ENCODE measurements at places on chromosomes 12 and 14.

DNA sequence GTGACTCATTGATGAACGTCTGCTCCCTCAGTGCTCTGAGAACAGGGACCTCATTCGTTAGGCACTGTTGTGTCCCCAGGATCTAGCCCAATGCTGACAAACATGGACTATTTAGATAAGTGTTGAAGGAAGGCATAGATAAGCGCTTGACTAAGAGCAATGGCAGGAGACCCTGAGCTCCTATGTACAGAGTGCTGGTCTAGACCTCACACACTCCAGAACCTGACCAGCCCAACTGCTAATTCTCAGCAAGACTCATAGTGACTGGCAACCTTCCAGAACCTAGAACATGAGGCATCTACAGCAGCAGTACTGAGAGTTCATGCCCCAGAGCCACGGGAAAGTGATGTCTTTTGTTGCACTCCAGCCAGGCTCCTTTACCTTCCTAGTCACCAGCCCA, 69.2 kb downstream of the CRACR2A start:
- no peaks in the 10 kb centered on the region for H3K4me1 ChIP-seq
- no peak for DNase-seq
- H3K36me3 ChIP-seq: peaks cover 30% of the 10 kb centered on the region
- H3K27me3 ChIP-seq: no peaks in the 10 kb centered on the region
- H3K27ac ChIP-seq: no peak overlapping the region
- H3K4me3 ChIP-seq: no peak overlapping the region

DNA sequence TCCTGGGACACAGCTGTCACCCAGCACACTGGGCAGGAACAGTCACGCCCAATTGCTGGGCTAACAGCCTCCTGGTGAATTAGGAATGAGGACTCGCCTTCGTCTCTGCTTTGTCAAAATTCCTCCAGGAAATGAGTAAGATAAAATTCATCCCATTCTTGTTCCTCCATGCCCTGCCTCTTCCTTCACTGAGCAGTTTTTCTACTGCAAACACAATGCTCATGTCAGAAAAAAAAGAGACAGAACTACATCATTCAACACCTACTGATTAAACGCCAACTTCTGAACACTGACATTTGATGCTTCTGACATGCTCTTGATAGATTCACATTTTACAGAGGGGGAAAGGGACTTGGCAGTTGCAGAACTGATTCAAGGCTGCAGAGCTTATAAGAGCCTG, 37.5 kb upstream of the DTX1 start:
- no peaks in the 10 kb centered on the region for H3K4me1 ChIP-seq
- no peak overlapping the region for H3K27ac ChIP-seq
- H3K36me3 ChIP-seq: no peaks in the 10 kb centered on the region
- H3K4me3 ChIP-seq: no peak overlapping the region

- H3K36me3 ChIP-seq: 0 out of 2 replicates have a peak, but pooled peaks cover 4% of the 10 kb centered on the region
- DNase-seq: no peak
- H3K27me3 ChIP-seq: no peaks in the 10 kb centered on the region
Observed at GRCh38 chr14:49569281-49569680, 16.9 kb downstream of the RPS29 start.

DNA sequence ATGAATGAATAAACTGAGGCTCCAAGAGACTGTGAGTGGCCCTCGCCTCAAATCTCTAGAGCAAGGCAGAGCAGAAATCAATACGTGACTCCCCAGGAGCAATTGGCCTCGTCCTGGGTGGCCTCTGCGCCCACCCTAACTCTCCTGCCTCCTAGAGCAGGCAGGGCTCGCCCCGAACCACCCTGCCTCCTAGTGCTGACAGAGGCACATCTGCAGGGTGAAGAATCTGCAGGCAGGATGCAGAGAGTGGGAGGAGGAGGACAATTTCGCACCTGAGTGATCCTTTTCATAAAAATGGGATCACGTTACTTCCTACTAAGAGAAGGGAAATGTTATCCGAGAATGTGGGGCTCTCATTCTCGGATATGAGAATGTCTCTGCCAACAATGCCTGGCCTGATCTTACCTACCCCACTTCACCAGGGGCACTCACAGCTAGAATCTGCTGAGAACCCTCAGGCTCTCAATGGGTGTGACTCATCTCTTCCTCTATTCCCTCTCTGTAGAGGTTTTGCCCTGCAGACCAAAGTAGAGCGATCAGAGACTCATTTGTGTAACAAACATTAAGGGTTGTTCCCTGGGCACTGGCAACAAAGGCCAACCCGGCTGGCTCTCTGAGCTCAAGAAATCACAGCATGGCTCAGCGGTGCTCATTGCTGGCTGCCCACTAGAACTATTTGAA, 61.7 kb upstream of the BCL2L14 start:
- no peak overlapping the region for H3K4me3 ChIP-seq
- no peak overlapping the region for H3K27ac ChIP-seq
- no peaks in the 10 kb centered on the region for H3K36me3 ChIP-seq
- peaks cover 48% of the 10 kb centered on the region for H3K4me1 ChIP-seq
- H3K27me3 ChIP-seq: peaks cover 2% of the 10 kb centered on the region
- DNase-seq: peak; percentile 60

DNA sequence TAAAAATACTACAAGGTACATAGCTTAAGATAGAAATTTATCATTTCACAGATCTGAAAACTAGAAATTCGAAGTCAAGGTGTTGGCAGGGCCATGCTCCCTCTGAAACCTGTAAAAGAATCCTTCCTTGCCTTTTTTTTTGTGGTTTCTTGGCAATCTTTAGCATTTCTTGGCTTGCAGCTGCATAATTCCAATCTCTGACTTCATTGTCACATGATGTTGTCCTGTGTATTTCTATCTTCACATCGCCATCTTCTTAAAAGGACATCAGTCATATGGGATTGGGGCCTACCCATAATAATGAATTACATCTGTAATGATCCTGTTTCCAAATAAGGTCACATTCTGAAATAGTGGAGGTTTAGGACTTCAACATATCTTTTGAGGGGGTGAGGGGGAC, 250.4 kb downstream of the TMTC2 start:
- no peak for DNase-seq
- no peaks in the 10 kb centered on the region for H3K27me3 ChIP-seq
- no peaks in the 10 kb centered on the region for H3K36me3 ChIP-seq
- H3K4me3 ChIP-seq: no peak overlapping the region
- H3K27ac ChIP-seq: no peak overlapping the region

- peaks cover 16% of the 10 kb centered on the region for H3K4me1 ChIP-seq
- no peaks in the 10 kb centered on the region for H3K27me3 ChIP-seq
- H3K36me3 ChIP-seq: 0 out of 2 replicates have a peak, but pooled peaks cover 5% of the 10 kb centered on the region
- no peak overlapping the region for H3K4me3 ChIP-seq
- no peak for DNase-seq
Observed at GRCh38 chr12:1309613-1310012, 284.8 kb downstream of the FBXL14 start.

GRCh38 chr12:113075137-113075683, 18.7 kb downstream of the DTX1 start:
- peaks cover 93% of the 10 kb centered on the region for H3K4me1 ChIP-seq
- DNase-seq: peak; percentile 79
- no peaks in the 10 kb centered on the region for H3K27me3 ChIP-seq
- peaks cover 97% of the 10 kb centered on the region for H3K36me3 ChIP-seq
- H3K27ac ChIP-seq: peak overlapping the region; percentile 82

- DNase-seq: no peak
- no peaks in the 10 kb centered on the region for H3K4me1 ChIP-seq
- no peak overlapping the region for H3K27ac ChIP-seq
- H3K27me3 ChIP-seq: no peaks in the 10 kb centered on the region
Observed at GRCh38 chr12:122040579-122041386, 19.1 kb downstream of the BCL7A start.

GRCh38 chr12:119060847-119061796, 79.8 kb downstream of the SRRM4 start:
- H3K27me3 ChIP-seq: no peaks in the 10 kb centered on the region
- no peaks in the 10 kb centered on the region for H3K4me1 ChIP-seq
- H3K36me3 ChIP-seq: no peaks in the 10 kb centered on the region
- H3K4me3 ChIP-seq: no peak overlapping the region
- peak; percentile 71 for DNase-seq

- no peak overlapping the region for H3K4me3 ChIP-seq
- H3K4me1 ChIP-seq: no peaks in the 10 kb centered on the region
- H3K36me3 ChIP-seq: no peaks in the 10 kb centered on the region
- H3K27ac ChIP-seq: no peak overlapping the region
Observed at GRCh38 chr14:99549684-99550083, 54.3 kb downstream of the CCDC85C start.

DNA sequence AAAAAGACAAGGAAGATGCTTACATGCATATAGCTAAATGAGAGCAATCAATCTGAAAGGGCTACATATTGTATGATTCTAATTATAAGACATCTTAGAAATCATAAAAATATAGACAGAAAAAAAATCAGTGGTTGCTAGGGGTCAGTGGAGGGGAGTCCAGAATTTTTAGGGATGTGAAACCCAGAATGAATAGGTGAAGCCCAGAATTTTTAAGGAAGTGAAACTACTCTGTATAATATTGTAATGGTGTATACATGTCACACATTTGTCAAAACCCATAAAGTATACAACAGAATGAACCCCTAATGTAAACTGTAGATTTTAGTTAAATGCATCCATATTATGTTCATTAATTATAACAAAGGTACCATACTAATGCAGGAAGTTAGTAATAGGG, 713.2 kb downstream of the FLRT2 start:
- DNase-seq: no peak
- no peak overlapping the region for H3K27ac ChIP-seq
- no peak overlapping the region for H3K4me3 ChIP-seq
- H3K4me1 ChIP-seq: no peaks in the 10 kb centered on the region

- no peak for DNase-seq
- H3K27ac ChIP-seq: no peak overlapping the region
- H3K27me3 ChIP-seq: peaks cover under 1% of the 10 kb centered on the region
- no peak overlapping the region for H3K4me3 ChIP-seq
- no peaks in the 10 kb centered on the region for H3K36me3 ChIP-seq
- H3K4me1 ChIP-seq: no peaks in the 10 kb centered on the region
Observed at GRCh38 chr12:31406345-31406744, 80.4 kb upstream of the SINHCAF start.

GRCh38 chr12:123142921-123143735, 7.8 kb downstream of the PITPNM2 start:
- H3K4me1 ChIP-seq: peaks cover 31% of the 10 kb centered on the region
- H3K27ac ChIP-seq: peak overlapping the region; percentile 45
- DNase-seq: no peak
- H3K4me3 ChIP-seq: no peak overlapping the region
- no peaks in the 10 kb centered on the region for H3K36me3 ChIP-seq

Measured in DND-41 (cell line).